Caco-2 (cell line): ENCODE measurements at places on chromosomes 11 and 22. TPM values are rescaled to one million over a fixed set of nuclear protein-coding genes. Genes with fewer than 3 reads are reported as not detected.

DNA sequence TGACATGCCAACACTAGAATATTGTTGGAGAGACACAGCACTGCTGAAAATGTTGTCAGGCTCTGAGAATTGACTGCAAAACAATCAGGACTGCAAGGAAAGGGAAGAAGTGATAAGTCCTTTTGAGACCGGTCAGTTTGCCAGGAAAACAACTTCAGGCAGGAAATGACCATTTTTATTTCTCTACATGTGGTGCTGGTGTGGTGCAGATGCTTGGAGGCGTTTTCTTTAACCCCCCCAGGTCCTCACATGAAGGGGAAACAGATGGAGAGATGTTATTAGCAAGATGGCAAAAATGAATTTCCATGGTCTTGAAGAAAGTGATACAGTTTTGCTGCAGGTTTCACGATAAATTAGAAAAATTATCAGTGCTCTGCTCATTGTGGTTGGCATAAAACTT, 5.7 kb downstream of the AP2A2 start:
- H3K27ac ChIP-seq: no peak overlapping the region
- H3K4me3 ChIP-seq: no peak overlapping the region

GRCh38 chr11:2198621-2199365, 27.2 kb upstream of the TH start:
- peaks cover 53% of the 10 kb centered on the region for H3K4me1 ChIP-seq
- no peaks in the 10 kb centered on the region for H3K27me3 ChIP-seq
- H3K4me3 ChIP-seq: no peak overlapping the region
- no peaks in the 10 kb centered on the region for H3K36me3 ChIP-seq

DNA sequence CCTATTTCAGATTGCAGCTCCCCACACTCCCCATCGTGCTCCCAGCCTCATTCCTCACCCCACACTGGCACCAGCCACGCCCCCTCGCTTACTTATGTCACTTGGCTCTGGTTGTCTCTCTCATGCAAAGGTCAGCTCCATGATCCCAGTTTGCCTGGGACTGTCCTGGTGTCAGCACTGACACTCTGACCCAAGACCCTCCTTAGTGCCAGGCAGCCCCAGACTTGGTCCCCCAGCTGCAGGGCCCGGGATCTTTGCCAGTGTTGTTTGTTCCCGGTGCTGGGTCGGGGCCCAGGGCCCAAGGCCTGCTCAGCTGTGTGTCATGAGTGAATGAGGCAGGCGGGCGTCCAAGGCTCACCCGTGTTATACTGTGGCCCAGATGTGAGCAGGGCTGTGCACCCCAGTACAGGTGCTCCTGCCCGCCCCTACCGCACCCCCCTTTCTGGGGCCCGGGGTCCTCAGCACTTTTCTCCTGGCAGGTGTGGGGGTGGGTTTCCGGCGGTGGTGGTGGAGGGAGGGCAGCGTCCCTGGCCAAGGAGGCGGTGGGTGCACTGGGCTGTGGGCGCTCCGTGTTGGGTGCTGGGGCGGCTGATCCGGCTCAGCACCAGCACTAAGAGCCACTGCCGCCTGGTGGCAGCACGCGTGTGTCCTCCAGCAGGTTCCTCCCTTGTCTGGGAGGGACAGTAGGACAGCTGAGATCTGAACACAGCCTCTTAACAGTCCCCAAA, 19.5 kb downstream of the IL17REL start:
- H3K4me1 ChIP-seq: no peaks in the 10 kb centered on the region
- H3K27me3 ChIP-seq: no peaks in the 10 kb centered on the region
- H3K27ac ChIP-seq: no peak overlapping the region
- peak; percentile 57 for DNase-seq
- H3K36me3 ChIP-seq: no peaks in the 10 kb centered on the region
- H3K4me3 ChIP-seq: no peak overlapping the region

GRCh38 chr11:110795112-110795624, 82.9 kb upstream of the ARHGAP20 start:
- H3K4me1 ChIP-seq: no peaks in the 10 kb centered on the region
- no peak overlapping the region for H3K4me3 ChIP-seq
- H3K27me3 ChIP-seq: no peaks in the 10 kb centered on the region
- DNase-seq: no peak
- H3K27ac ChIP-seq: no peak overlapping the region

- DNase-seq: no peak
- no peak overlapping the region for H3K4me3 ChIP-seq
- no peaks in the 10 kb centered on the region for H3K36me3 ChIP-seq
- no peak overlapping the region for H3K27ac ChIP-seq
- no peaks in the 10 kb centered on the region for H3K27me3 ChIP-seq
Observed at GRCh38 chr22:43313890-43314474, 29.2 kb downstream of the SCUBE1 start.

- no peaks in the 10 kb centered on the region for H3K27me3 ChIP-seq
- H3K27ac ChIP-seq: no peak overlapping the region
- H3K4me3 ChIP-seq: no peak overlapping the region
Observed at GRCh38 chr11:10019906-10020682, 273.9 kb downstream of the SBF2 start.

DNA sequence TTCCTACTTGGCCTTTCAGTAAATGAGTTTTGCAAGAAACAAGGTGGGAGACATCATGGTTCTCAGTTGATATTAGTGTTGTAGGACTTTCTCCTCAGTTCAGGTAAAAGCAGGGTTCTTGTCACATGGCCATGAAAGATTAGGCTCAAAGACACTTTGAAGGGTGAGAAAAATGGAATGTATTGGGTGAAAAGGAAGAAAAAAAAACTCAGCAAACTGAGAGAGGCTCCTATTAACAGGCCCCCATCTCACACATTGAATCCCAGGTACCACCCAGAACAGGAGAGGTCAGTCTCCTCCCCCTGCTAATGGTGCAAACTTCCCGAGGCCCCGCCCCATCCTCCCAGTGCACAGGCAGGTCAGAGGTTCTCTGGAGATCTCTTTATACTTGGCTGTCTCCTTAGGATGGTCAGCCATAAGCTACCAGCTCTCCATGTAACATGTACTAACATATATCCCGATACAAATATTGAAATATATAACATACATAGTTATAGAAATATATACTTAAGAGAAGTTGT, 62.2 kb downstream of the MICAL2 start:
- H3K27ac ChIP-seq: peak overlapping the region; percentile 12
- DNase-seq: no peak
- no peaks in the 10 kb centered on the region for H3K27me3 ChIP-seq
- H3K36me3 ChIP-seq: peaks cover 5% of the 10 kb centered on the region
- no peak overlapping the region for H3K4me3 ChIP-seq
- H3K4me1 ChIP-seq: peaks cover 67% of the 10 kb centered on the region

DNA sequence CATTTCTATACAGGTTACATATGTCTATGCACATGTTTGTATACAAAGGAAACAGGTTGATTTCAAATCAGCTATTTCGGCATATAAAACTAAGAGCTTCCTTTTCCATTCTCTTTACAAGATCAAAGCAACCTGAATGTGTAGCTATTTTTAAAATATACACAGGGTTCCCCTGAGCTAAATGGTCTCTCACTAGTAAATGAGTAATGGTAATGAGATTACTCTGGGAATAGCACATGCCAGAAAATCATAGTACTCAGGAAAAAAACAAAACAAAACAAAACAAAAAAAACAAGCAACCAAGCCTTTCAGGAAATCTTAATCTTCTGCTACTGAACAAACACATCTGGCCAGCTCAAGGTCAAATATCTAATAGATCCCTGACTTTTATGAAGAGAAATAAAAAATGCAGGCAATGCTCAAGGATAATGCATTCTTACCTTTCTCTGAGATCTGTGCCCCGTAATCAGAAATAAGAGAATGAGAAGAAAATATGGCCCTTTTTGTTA, 156.6 kb upstream of the POU2AF2 start:
- no peak overlapping the region for H3K4me3 ChIP-seq
- no peaks in the 10 kb centered on the region for H3K4me1 ChIP-seq
- H3K27me3 ChIP-seq: no peaks in the 10 kb centered on the region
- no peaks in the 10 kb centered on the region for H3K36me3 ChIP-seq

- no peaks in the 10 kb centered on the region for H3K27me3 ChIP-seq
- H3K27ac ChIP-seq: no peak overlapping the region
- no peak for DNase-seq
- H3K36me3 ChIP-seq: 0 out of 2 replicates have a peak, but pooled peaks cover 2% of the 10 kb centered on the region
Observed at GRCh38 chr11:116895048-116895757, 57.8 kb upstream of the APOA1 start.

DNA sequence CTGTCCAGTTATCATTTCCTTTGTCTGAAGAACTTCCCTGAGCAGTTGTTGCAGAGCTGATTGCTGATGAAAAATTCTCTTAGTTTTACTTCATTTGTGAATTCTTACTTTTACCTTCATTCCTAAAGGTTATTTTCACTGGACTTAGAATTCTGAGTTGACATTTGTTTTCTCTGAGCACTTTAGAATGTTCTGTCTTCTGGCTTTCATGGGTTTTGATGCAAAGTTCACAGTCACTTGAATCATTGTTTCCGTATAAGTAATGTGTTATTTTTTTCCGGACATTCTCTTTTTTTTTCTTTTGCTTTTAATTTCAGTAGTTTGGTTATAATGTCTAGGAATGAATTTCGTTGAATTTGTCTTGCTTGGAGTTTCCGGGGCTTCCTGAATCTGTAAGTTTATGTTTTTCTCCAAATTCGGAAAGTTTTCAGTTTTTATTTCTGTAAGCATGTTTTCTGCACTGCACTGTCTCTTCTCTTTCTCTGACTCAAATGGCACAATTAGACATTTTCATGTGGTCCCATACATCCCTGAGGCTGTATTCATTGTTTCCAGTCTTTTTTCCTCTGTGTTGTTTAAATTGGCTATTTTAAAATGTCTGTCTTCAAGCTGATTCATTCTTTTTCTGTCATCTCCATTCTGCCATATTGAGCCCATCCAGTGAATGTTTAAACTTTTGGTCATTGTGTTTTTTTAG, 68.5 kb upstream of the NARS2 start:
- H3K4me3 ChIP-seq: no peak overlapping the region
- H3K27ac ChIP-seq: no peak overlapping the region

DNA sequence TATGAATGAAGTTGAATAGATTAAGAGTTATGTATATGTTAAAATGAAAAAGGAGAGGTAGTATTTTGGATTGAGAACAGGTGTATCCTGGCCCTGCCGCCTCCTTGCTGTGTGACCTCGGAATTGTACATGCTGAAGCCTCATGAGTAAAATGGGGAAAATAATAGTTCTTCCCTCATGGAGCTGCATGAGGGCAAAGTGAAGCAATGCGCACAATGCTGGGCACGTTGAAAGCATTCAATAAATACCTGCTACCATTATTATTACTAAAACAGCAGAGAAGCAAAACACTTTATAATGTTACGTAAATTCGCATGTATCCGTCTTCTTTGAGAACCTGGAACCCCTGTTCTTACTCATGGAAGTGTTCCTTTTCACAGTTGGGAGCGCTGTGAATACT, 5.7 kb downstream of the AMOTL1 start:
- no peak overlapping the region for H3K27ac ChIP-seq
- H3K27me3 ChIP-seq: no peaks in the 10 kb centered on the region
- no peaks in the 10 kb centered on the region for H3K36me3 ChIP-seq
- peaks cover 32% of the 10 kb centered on the region for H3K4me1 ChIP-seq
- H3K4me3 ChIP-seq: no peak overlapping the region

GRCh38 chr11:60221692-60222091, 21.2 kb downstream of the MS4A4E start:
- no peaks in the 10 kb centered on the region for H3K27me3 ChIP-seq
- DNase-seq: no peak
- H3K27ac ChIP-seq: no peak overlapping the region

DNA sequence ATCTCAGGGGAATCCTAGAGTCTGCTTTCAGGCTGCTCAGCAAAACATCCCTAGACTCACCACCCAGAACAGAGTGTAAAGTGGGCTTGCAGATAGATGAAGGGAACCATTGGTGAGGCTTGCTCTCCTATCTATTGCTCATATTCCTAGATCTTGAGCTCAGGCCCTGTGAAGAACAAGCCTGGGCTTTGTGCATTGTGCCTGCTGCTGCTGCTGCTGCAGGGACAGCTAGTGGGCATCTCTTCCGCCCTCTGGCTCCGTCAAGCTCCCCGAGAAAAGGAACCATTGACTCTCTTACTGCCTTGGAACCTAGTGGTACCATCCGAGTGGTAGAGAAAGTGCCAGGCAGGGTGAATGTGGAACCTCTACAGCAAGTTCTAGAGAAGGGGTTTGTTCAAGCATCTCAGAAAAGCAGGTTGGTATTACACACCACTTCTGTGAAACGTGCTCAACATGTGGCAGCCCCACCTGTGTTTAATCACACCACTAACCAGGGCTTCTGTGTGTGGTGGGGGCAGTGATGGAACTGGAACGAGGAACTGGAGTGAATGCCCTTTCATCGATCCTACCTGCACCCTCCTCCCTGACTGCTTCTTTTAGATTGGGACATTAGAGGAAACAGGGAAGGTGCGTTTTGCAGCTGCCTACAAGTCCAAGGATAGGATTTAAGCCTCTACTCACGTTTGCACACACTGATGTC, 4.4 kb downstream of the BACE1-AS start:
- no peaks in the 10 kb centered on the region for H3K27me3 ChIP-seq
- no peak overlapping the region for H3K27ac ChIP-seq
- H3K4me1 ChIP-seq: peaks cover 18% of the 10 kb centered on the region

DNA sequence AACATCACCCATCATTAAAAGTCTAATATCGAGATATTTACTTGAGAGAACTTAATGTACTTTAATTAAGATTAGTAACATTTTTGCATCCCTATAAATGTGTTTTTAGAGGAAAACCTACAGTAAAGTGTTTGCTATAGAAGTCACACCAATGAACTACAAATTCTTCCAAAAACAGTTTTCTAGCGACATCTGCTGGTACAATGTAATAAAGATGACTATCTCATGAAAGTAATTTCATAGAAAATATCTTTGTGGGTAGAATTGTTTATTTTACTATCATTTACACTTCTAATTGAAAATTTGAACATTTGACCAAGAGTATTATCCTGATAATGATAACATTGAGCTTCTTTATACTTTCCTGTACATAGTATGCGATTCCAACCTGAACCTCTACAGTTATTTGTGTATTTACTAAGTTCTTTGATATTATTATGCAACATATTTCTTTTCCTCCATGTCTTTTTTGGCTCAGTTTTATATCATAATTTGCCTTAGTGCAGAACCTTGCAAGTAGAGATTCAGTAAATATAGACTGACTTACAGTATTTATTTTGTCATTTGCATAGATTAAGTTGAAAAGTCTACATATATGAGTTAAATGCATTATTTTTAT, 252.7 kb downstream of the TMEM135 start:
- no peaks in the 10 kb centered on the region for H3K27me3 ChIP-seq
- no peaks in the 10 kb centered on the region for H3K4me1 ChIP-seq
- H3K36me3 ChIP-seq: no peaks in the 10 kb centered on the region
- no peak overlapping the region for H3K27ac ChIP-seq
- no peak overlapping the region for H3K4me3 ChIP-seq

GRCh38 chr11:122775675-122776271, 62.5 kb upstream of the CRTAM start:
- no peaks in the 10 kb centered on the region for H3K4me1 ChIP-seq
- no peak for DNase-seq
- H3K4me3 ChIP-seq: no peak overlapping the region
- H3K27me3 ChIP-seq: no peaks in the 10 kb centered on the region

Gene CSF2RB
- total RNA-seq: not detected in 2 replicates

Gene PPP1CA
- 384 and 389 TPM in 2 replicates for total RNA-seq

Gene PRG3
- total RNA-seq: not detected in 2 replicates

Gene ELF5
- 0.11 and 0.26 TPM in 2 replicates for total RNA-seq

Gene ENTHD1
- not detected in 2 replicates for total RNA-seq

Gene SHANK3
- total RNA-seq: 4.3 and 4.5 TPM in 2 replicates

Gene FGF3
- total RNA-seq: not detected in 2 replicates

Gene MAJIN
- total RNA-seq: not detected in 2 replicates
